Astrocyte of the hippocampus (primary cell): ENCODE measurements at places on chromosomes 5 and 9.
A peak's percentile ranks its signal among the peaks of the same experiment; 100 is the strongest.

DNA sequence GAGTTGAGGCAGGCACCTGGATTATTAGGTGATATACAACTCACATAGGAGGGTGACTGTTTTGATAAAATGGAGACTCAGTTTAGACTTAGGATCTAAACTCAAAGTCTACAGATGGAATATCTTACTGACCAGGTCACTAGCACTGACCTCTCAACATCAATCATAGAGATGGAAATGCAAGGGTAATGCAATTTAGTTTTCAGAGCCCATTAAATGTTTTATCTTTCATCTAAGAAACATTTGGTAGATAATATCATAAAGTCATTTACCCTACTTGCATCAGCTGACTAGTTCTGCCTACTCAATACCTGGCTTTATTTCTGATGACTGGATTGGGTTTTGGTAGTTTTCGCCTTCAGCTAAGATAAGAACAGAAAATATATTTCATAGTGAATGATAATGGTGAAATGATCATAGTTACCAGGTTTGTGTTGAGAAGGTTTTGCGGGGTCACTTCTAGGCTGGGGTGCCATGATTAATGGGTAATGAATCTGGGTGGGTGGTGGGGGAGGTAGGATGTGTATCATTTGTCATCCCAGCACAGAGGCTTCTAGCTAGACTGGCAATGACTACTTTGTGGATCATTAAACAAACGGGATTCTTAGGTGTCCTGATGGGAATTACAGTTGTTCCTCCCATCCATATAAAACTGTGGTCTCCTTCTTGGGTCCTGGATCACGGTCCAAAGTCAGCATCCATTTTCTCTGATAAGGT, 173.4 kb downstream of the PPP2R2B start:
- no peak for DNase-seq

GRCh38 chr9:91111876-91112275, 249.8 kb downstream of the AUH start:
- no peak for DNase-seq

- peak; percentile 63 for DNase-seq
These were observed 293.2 kb downstream of the ARHGAP26 start for GRCh38 chr5:143063175-143063970.

- no peak for DNase-seq
These were observed 11.8 kb downstream of the S100Z start for GRCh38 chr5:76861612-76862011.

GRCh38 chr5:68460147-68460798, 244.7 kb downstream of the PIK3R1 start:
- DNase-seq, result peak; percentile 71

- DNase-seq, result peak; percentile 59
These were observed 36.3 kb downstream of the TRIO start for GRCh38 chr5:14179446-14179845.

DNA sequence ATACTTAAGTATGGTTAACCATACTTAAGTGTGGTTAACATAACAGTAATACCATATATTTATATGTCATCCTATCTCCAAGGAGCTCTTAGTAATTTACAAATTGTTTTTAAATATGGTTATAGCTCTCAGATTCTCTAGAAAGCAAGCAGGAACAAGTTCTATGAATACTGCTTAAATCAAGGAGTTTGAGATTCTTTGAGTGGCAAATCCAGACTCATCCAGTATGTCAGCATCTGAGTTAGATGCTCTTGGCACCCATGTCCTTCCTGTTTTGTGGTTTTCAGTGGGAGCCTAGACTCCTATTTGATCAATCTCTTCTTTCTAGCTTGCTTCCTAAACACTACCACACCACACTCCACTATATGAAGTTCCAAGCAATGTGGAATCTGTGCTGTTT, 114.7 kb upstream of the GDNF start:
- no peak for DNase-seq

GRCh38 chr9:113545068-113545467, 81.5 kb downstream of the RGS3 start:
- DNase-seq, result no peak

DNA sequence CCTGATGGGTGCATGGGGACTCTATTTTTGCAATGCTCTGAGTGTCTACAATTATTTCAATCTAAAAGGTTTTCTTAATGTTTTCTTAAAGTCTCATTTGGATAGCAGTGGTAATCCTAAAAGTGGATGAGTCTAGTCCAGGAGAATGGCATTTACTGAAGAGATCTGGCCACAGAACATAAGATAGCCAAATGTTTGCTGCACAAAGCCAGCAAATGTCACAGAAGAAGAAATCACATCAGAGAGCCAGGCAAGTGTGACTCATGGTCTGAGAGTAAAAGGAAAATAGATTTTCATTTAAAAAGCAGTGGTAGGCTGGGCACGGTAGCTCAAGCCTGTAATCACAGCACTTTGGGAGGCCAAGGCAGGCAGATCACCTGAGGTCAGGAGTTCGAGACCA, 352.7 kb upstream of the GRAMD2B start:
- DNase-seq, result peak; percentile 45

DNA sequence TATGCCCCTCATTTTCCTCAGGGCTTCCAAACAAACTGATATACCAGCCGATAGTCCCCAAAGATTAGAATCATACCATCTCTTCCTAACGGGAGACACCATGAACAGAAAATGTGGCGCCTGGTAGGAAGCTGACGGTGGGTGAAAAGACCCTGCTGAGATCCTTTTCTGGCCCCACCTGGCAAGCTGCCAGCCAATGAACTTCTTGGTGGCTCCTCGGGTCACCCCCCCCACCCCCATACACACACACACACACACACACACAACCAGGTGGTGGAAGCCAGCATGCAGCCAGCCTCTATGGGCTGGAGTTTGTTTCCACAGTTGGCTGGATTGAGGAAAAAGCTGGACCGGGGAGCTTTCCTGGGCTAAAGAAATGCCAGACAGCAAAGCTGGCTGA, 4.8 kb upstream of the CCIN start:
- no peak for DNase-seq

DNA sequence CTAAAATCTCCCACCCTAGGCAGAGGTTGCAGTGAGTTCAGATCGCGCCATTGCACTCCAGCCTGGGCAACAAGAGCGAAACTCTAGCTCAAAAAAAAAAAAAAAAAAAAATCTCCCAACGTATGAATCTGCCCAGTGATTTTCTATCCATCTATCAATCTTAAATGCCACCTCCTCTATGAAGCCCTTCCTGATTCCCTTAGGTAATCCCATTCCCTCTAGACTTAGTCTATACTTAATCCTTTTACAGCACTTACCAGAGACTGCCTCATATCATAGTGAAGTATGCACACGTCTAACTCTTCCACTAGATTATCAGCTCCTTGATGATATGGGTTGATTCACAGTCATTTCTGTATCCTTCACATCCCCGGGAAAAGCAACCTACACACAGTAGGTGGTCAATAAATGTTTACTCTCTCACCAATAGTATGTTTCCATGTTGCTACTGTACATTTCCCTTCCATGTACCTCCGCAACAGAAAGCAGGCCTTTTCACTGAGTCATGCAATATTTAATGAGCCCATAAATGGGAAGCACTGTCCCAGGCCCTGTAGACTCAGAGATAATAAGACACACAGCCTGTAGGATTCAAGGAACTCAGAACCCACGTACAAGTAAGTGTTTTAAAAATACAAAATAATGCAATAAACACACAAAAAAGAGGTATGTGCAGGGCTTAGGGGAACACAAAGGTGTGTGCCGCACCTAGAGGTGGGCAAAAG, 1.2 kb downstream of the DROSHA start:
- no peak for DNase-seq

- DNase-seq, result peak; percentile 54
These were observed 172.6 kb upstream of the PPP2R2B start for GRCh38 chr5:147051193-147051592.

DNA sequence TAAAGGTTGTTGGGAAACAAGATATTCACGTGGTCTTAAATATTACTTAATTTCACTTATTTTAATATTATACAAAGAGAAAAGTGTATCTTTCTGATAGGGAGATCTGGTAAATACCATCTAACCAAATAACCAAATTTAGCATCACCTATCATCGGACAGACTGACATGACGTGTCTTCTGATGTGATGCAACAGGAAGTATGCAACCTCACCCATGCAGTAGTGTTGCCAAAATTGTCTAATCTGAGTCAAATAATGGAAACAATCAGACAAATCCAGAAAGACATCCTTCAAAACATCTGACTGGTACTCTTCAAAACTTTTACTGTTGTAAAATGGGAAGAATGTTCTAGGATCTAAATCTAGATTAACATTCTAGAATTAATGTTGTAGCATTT, 148.0 kb downstream of the FGF1 start:
- no peak for DNase-seq

DNA sequence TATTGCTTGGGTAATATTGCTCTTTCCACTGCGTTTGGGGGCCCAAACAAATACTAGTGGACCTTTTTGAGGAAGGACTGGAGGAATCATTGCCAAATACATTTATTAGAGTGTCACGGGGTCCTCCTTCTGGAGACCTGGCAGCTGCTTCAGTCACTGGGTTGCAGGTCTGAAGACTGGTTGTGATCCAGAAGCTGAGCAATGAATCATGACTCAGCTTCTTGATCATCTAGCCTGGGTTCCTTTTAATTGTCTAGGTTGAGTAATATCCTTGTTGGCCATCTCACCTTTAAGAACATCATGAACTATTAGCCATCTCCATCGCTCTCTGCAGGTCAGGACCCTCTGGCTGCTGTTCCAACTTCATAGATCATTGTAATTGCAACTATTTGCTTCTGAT, 15.4 kb upstream of the UBAP1 start:
- peak; percentile 41 for DNase-seq

DNA sequence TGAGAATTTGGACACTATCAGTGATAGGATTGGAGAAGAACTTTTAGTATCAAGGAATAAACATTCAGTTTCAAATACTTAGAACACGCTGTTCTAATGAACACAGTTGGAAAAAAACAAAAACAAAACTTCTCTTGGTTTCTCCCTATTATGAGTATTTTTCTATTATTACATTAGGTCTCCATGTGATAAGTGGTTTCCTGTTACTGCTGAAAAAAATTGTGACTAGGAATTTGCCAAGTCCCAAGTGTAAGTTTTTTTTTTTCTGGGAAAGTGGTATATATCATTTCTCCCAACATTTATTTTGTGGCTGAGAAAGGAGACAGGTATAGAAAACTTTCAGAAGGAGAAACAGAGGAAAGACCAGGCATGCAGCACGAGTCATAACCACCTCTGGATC, 41.1 kb downstream of the PCSK1 start:
- DNase-seq, result no peak

DNA sequence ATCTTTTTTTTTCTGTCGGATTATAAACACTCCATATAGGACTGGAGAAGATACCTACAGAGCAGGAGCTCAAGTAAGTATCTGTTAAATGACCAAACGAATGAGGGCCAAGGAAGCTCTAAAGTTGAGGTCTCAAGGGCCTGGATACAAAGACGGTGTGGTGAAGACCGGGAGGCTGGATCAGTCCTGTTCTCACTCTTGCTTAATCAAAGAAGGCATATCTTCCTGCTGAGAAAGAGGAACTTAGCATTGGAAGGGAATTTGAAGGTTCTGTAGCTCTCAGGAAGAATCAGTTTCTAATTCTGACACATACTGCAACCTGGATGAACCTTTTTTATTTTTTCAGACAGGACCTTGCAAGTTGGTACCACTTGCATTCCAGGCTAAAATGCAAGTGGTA, 28.3 kb upstream of the PAX5 start:
- no peak for DNase-seq
